Nephron progenitor cell (in vitro differentiated cells): ENCODE measurements at places on chromosomes 3 and 15.

- DNase-seq, result no peak
These were observed 104.4 kb downstream of the THSD4 start for GRCh38 chr15:71219645-71220044.

DNA sequence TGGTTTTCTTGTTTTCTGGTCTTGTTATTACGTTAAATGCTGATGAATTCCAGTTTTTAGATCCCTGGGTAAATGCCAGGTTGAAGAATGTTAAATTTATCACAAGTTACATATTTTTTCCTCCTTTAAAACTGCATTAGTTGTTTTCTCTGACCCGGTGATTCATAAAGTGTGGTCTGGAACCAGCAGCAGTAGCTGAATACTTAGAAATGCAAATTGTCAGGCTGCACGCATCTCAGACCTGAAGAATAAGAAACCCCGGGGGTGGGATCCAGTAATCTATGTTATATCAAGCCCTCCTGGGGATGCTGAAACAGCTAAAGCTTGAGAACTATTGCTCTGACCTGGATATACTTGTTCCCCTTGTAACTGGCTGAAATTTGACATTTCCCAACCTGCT lies 69.1 kb downstream of the PEX5L start:
- no peak for DNase-seq

- no peak for DNase-seq
These were observed 25.9 kb downstream of the RAD18 start for GRCh38 chr3:8937064-8938020.

DNA sequence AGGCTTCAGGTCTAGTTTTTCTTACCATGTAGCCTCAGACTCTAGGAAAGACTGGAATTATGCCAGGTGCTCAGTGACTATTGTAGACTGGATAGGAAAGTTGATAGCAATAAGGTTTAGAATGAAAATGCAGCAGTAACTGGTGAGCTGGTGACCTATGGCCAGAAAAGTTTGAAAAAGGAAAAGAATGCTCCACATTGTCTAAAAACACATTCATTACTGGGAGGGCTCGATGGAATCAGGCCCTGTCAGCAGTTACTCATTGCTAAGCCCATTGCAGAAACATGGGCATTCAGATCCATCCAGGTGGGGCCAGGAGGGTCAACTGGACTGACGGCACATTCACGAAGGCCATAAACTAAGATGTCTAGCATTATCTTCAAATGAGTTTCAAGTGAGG lies 8.7 kb upstream of the MBNL1 start:
- DNase-seq, result no peak

DNA sequence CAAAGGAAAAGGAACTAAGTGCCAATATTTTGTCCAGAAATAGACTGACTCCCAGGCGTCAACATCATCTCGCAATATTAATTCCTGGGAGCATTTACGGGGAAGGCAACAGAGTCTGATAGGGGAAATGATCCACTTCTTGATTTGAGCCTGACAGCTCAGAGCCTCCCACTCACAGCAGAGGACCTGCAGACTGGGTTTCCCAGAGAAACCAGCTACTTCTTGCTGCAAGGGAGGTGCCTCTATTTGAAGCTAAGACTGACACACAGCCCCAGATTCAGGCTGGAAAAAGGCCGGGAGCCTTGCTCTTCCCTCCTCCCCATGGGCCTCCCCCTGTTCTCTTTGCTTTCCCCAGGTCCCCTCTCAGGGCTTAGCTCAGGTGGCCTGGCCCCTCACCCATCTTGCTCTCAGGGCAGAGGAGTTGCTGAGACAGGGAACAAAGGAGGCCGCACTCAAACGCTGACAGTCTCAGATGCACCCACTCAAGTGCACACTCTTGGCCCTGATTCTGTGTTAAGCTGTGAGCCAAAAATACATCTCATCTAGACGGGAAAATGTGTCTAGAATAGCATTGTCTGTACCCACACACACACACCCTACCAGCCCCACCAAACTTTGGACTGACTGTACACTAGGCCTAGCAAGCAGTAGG lies 49.8 kb upstream of the DCLK3 start:
- no peak for DNase-seq

DNA sequence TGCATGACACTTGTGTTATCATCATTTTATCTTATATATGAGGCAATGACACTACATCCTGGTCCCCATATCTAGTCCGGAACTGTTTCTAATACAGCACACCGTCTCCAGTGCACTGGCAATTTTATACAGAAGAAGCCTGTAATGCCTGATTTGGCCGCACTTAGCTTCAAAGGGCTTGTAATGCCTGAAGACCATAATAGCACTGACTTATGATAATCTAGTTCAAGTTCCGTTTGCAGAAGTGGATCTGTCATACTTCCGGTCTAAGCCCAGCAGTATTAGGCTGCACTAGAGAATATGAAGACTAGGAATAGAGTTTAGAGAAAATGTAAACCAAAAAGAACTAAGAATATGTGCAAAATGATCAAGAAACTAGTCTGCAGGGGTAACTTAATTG lies 1.3 kb downstream of the BNIP2 start:
- DNase-seq, result no peak

DNA sequence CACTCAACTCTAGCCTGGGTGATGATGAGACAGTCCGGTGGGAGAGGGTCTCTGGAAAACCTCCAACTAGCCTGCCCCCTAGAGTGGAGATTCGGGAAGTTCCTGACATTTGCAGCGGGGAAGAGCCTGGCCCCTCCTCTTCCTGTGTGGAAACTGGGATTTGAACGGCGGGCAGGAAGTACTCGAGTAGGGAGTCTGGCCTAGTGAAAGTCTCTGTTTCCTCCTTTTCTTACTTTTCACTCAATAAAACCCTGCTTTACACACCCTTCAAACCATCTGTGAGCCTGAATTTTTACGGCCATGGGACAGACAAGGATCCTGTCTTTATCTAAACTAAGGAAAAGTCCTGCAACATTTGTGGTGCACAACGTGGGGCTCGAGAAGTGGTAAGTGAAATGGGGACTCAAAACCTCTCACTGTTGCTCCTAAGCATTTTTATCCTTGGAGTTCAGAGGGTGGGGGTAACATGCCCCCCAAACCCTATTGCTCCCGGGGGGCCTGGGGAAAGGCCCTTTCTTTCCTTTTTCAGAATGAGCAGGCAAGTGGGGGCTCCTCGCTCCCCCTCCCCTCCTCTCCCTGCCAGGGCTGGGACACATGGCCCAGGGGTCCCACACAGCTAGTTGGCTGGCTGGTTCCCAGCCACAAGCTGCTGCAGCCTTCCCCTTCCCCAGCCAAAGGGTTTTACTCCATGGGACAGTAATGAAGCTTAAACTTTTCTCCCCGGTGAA lies 224.7 kb upstream of the GBE1 start:
- DNase-seq, result no peak

GRCh38 chr15:83290236-83290635 lies 5.8 kb upstream of the BNC1 start:
- no peak for DNase-seq

GRCh38 chr3:159788291-159788690 lies 200.3 kb upstream of the IL12A start:
- DNase-seq, result no peak

GRCh38 chr3:59817511-59817910 lies 767.7 kb upstream of the CFAP20DC start:
- no peak for DNase-seq

DNA sequence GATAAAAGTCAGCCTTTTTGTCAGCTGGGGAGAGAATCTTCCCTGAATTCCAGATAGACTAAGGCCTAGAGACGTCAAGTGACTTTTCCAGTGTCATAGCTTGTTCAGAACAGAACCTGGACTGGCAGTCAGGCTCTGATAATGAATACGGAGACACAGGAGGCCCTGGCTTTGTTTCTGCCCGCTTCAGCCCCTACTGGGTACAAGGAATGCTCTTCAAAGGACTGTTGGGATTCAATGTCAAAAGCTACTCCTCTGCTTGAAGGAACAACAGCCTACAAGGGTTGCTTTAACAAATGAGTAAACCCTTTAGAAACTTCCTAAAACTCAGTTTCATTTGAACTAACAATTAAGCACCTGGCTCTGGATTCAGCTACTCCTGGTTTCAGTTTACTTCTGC lies 412.3 kb downstream of the OXSM start:
- no peak for DNase-seq

DNA sequence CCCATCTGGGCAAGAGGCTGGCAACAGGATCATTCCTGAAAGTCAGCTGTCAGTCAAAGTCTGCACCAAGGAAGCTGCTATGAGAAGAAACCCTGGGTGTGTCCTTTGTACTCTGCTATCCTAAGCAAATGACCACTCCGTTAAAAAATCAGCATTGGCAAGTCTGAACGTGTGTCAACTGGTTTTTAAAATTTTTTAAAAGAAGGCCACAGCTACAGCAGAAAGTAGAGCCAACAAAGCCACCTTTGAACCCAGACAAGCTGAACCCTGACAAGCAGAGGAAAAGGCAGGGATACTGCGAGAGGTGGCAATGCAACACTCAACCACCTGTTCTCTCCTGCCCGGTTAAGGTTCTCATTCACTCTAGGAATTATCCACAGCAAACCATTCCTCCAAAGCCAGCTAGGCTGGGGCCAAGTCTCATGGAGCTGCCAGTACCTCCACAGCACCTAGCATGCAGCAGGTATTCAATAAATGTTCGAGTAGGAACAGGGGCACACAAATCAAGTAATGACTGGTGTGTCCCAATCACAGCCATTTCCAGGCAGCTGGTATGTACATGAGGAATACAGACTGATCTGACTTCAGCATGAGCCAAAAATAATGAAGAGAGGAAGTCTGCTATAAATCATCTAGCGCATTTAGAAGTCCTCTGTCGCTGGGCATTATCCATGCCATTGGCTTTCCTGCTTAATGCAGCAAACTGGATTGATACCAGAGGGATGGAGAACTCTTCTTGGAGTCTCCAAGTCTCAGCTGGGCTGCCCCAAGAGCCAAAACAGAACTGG lies 76.0 kb downstream of the ADCY5 start:
- no peak for DNase-seq

DNA sequence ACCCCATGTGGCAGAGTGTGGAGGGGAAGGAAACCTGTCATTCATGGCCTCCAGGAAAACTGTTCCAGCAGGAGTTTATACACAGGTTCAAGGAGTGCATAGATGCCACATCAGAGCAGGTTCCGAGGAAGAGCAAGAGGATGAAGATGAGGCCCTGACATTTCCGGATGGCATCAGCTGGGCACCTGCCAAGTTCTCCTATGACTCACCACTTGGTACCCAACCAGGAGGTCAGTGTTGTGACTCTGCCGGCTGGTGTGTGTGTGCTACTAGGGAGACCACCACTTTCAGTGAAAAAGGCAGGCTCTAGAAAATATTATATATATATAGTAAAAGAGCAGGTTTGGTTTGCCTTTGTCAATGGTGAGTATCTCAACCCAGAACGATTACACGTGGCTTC lies 69.3 kb downstream of the NTRK3 start:
- DNase-seq, result no peak

DNA sequence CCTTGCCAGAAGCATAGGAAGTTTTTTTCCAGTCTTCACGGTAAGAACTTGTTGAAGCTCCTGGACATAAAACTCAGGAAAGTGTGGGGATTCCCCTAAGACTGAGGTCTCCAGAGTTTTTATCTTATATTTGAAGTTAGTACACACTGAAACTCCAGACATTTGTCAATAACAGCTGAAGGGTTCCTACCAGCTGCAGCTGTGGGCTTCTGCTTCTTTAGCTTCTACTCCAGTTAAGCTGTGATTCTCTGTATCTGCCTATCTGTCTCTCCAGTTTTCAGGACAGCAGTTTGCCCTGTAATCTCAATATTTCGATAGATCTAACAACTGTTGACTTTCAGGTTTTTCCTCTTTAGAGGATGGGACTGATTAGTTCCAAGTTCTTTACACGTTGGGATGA lies 966.0 kb upstream of the SEMA6D start:
- no peak for DNase-seq

- DNase-seq, result peak; percentile 11
These were observed 308.3 kb downstream of the LRTM1 start for GRCh38 chr3:54619531-54619930.

- peak; percentile 13 for DNase-seq
These were observed 451.0 kb downstream of the MFSD1 start for GRCh38 chr3:159252772-159253384.

DNA sequence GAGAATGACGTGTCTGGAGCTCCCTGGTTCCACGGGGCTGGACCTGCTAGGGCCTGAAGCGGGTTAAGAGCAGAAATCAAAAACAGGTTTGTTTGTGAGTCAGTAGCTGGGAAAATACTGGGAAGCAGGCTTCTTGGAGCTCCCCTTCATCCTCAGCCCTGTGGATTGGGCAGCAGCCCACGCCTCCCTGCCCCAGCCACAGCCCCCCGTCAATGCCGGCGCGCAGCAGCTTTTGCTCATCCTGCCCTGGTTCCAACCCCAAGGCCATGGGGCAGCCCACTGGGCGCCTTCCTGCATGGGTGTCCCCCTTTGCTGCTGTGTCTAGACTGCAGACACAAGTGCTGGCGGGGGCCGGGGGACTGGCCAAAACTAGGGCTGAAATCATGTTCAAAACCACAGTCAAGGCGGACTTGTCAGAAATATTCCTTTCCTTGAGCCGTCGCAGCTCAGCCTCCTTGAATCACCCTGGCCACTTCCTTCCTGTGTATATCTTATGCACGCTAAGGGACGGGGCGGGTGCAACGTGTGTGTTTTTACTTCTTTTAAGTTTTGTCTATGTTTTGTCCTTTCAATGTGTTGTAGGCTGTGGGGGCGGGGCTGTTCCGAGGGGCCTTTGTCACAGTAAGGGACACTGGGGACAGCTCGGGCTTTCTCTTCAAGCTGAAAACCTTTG lies 108.1 kb downstream of the KLF13 start:
- no peak for DNase-seq

- DNase-seq, result no peak
These were observed 6.7 kb downstream of the ZIC1 start for GRCh38 chr3:147415874-147416273.

DNA sequence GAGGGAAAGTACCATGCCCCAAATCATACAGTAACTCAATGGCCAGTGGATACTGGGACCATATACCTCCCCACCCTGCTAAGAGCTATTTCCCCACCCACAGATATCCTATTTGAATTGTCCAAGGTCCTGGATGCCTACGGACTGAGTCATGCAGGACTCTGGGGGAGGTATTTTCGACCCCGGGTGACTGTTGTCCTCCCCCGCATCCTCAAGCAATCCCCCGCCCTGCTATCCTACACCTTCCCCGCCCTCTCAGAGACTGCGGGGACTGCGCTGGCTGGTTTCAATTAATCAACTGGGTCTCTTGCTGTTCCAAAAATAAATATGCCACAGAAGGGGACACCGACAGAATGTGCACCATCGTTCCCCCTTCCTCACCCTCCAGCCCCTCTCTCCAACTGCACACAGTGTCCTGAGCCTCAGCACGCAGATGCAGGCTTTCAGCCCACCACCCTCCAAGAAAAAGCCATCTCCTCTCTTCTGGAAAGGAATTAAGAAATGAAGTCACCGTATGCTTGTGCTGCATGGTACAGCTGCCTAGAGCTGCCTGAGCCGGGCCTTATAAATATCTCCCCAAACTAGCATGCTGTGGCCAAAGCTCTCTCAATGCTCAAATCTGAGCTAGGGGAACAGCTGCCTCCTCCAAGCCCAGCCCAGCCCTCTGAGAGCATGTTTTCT lies 8.1 kb downstream of the CAV3 start:
- peak; percentile 68 for DNase-seq

GRCh38 chr3:126682009-126682408 lies 22.0 kb upstream of the CHCHD6 start:
- no peak for DNase-seq
